ENCODE measurements at places on chromosomes 3 and 15.
A peak's percentile ranks its signal among the peaks of the same experiment; 100 is the strongest.

- DNase-seq = peak; percentile 55
Observed at GRCh38 chr3:158109804-158110657, at the start of gene RSRC1. TSS of gene RSRC1 (plus strand) at chr3:158110089. CDS start at chr3:158122105, 12,016 bp downstream.

DNA sequence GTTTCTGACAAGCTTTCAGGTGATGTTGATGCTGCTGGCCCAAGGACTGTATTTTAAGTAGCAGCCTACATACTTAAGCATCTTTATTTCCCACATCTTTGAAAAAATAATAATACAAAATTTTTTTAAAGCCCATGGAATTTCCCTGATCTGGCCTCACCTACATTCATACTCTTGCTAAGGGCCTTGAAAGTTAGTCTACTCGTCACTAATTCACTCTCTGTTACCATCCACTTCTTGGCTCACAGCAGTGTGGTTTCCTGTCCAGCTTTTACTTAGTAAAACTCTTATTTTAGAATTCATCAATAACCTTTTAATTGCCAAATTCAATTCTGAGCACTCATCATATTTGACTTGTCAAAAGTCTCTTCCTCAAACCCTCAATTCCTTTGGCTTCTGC is 59.3 kb upstream of the CRTC3 start:
- DNase-seq = no peak

GRCh38 chr3:9301091-9301490 is 51.6 kb upstream of the SRGAP3 start:
- no peak for DNase-seq

GRCh38 chr15:83753872-83754493 is 100.1 kb downstream of the ADAMTSL3 start:
- no peak for DNase-seq

- DNase-seq = peak; percentile 56
Observed at GRCh38 chr15:73346735-73347312, 21.9 kb downstream of the HCN4 start.

- no peak for DNase-seq
Observed at GRCh38 chr3:61463191-61463590, 98.2 kb upstream of the PTPRG start.

DNA sequence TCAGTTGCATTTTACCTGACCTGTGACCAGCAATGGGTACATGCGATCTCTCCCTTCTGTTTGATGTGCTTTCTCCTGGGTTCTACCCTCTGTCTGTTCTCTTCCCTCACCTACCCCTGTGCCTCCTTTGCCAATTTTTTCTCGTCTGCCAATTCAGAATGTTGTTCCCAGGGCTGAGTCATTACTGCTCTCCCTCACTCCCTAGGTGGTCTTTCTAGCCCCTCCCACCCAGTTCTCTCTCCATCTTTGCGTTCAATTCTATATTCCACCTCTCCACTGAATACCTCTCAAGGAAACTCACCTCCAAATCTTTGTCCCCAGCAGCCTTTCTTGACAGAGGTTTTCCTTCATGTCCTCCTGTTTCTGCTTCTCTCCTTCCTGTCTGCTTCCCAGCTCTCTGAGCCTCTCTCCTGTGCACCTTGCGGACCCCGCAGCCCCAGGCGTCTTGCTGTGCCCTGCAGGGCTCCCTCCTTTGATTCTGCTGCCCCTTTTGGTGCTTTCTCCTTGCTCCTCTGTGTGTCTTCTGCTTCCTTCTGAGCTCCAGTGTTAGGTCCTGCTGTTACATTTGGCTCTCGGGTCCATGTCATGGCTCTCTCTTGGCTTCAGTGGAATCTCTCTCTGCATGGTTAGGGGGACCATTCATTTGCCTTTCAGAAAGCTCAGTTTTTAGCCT is 398.2 kb upstream of the TPM1 start:
- no peak for DNase-seq

DNA sequence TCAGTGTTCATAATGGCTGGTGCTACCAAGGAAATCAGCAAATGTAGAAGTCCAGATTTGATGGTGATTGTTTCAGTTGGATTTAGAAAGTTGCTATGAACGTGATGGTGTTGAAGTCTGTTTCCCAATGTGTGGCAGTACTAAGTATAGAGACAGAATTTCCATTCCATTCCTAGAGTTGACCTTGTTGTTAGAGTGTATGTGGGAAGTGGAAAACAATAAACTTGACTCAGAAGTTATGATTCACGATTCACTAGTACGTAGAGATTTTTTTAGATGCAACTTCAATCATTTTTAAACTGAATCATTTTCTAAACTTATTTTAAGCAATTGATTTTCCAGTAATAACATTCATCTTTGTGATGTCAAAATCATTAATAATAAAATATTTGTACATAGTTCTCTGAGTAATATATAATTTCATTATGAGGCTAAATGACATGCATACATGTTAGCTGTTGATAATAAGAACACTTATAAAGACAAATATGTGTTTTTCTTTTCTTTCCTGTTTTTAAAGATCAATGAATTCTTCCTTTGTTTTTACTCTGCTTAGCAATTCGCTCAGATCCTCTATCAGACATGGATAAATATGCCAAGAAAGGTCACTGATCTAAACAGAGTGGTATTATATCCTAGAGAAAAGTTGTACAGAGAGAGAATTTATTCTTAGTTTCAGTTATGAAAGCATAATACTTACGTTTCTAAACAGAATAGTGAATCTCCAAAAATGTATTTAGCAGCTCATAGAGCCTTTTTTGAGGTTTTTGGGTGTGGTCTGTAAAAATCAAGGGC is 108.8 kb upstream of the GPR149 start:
- no peak for DNase-seq

DNA sequence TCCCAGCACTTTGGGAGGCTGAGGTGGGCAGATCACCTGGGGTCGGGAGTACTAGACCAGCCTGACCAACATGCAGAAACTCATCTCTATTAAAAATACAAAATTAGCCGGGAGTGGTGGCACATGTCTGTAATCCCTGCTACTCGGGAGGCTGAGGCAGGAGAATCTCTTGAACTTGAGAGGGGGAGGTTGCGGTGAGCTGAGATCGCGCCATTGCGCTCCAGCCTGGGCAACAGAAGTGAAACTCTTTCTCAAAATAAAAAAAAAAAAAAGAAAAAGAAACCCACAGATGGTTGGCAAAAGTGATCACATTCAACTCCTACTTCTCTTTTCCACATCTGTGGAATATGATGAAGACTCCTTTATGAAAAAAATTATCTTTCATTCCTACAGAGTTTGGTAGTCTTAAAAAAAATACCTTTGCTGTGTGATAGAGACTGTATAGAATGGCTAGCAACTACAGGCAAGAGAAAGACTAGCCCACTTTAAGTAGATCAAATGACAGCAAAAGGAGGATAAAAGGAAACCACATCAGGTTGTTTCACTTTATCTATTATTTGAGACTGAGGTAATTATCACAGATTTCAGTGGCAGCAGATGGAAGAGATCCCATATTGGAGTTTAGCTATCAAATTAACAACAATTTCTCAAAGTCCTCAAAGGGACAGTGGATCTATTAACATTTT is 172.9 kb upstream of the TSPAN3 start:
- DNase-seq = no peak

DNA sequence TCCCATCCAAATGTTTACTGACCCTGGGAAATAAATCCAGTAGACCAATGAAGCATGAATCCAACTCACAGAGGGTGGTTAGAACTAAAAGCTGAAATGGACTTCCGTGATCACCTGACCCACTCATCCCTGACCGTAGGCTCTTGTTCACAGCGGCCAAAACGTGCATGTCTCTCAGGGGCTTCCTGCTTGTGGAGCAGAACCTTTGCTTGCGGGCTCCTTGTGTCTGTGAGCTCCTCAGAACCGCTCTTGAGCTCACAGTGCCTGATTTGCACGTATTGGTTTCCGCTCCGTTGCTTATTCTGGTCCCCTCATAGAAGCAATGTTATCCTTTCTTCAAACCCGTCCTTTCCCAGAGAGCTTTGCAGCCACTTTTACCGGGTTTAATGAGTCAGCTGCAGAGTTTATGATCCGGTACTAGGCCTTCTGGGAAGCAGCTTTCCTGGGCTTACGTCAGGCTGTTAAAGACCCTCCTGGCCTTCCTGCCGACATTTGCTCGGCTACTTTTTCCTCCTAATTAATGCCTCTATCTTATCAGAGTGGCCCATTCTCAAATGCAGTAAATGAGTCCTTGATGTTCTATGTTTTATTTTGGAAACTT is 35.4 kb downstream of the LIPC start:
- DNase-seq = no peak

GRCh38 chr15:76996526-76997401 is 1.8 kb downstream of the PSTPIP1 start:
- peak; percentile 50 for DNase-seq

GRCh38 chr3:64617610-64618009 is 70.2 kb downstream of the ADAMTS9 start:
- DNase-seq = no peak

- DNase-seq = no peak
Observed at GRCh38 chr3:141114179-141114745, 63.1 kb downstream of the SPSB4 start.

DNA sequence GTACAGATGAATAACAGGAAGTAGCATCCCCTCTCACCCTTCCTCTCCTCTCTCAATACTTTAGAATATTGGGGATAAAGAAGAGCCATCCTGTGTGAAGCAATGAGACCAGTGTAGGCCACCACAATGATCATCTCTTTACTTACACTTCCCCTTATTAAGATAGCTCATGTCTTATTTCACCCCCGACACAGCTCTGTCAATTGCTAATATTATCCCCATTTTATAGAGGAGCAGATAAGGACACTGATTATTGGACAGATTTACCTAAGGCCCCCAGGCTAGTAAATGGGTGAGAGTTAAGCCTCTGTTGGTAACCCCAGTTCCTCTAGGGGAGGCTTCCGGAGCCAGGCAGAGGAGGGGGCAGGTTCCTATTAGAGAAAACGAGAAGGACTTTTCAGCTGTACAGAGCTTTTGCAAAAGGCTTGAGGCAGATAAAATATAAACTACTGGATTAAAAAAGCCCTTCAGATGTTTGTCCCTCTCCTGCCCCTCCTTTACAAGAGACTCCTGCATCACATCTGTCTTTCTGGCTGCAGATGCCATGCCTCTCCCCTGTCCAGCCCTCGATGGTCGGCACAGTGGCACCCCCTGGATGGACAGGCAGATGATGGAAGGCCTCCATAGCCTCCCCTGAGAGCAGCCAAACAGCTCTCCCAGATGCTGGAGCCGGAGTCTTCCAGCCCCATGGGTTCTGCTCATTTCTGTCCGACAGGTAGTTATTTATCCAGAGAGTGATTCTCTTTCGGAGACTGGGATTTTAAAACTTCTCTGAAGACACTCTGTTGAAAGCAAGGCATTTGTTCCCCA is 49.4 kb upstream of the LCTL start:
- no peak for DNase-seq

DNA sequence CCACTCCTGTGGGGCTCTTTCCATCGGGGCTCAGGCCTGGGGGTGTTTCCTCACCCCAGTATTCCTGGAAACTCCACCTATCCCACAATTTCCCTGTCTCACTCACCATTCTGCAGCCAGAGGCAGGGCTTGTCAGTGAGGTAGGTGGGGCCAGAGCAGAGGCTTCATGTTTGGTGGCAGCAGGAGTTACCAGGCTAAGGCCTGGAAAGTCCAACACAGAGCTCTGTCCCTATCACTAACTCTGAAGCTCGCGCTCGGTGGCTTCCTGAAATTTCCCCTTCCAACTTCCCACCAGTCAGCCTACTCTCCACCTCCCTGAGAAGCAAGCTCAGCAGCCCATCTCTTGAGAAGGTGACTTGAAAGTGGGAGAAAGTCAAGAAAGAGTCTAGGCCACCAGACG is 44.2 kb downstream of the CDC25A start:
- DNase-seq = no peak

DNA sequence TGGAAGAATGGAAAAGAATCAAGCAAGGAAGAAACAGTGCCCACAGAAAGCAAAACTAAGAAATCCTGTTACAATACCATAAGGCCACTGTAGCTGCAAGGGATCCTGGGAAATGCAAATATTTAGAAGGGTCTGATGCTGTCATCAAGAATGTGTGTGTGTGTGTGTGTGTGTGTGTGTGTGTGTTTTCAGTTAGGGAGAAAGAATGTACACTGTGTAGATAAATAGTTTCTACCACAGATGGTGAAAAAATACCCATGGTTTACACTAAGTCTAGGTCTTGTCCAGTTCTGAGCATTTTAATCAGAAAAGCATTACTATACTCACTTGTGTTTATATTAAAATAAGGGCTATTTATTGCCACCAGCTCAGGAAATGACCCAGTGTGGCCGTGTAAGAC is 355.0 kb downstream of the RBMS3 start:
- no peak for DNase-seq

- DNase-seq = no peak
Observed at GRCh38 chr15:89778861-89779260, 2.7 kb downstream of the MESP2 start.

- no peak for DNase-seq
Observed at GRCh38 chr3:83317605-83318004, 1556.2 kb upstream of the GBE1 start.

GRCh38 chr15:96687388-96688107 is 357.0 kb downstream of the NR2F2 start:
- DNase-seq = no peak

GRCh38 chr3:101381809-101382208 is 61.4 kb upstream of the IMPG2 start:
- DNase-seq = no peak

- no peak for DNase-seq
Observed at GRCh38 chr15:31228980-31229826, 97.4 kb upstream of the KLF13 start.

DNA sequence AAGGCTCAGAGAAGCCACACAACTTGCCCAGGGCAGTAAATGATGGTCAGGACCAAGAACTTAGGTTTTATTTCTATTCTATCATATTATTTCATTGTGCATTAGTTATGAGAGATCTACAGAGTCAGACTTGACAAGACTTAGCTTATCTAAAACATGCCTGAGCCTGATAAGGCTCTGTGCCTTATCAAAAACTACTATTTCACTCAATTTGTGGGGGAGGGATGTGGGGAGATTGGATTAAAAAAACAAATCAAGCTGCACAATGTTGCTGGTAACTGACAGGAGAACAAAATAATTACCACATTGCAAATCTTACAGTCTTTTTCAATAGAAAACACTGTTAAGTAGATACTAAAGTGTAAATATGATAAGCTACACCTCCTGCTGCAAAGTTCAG is 16.0 kb downstream of the HACD2 start:
- no peak for DNase-seq

DNA sequence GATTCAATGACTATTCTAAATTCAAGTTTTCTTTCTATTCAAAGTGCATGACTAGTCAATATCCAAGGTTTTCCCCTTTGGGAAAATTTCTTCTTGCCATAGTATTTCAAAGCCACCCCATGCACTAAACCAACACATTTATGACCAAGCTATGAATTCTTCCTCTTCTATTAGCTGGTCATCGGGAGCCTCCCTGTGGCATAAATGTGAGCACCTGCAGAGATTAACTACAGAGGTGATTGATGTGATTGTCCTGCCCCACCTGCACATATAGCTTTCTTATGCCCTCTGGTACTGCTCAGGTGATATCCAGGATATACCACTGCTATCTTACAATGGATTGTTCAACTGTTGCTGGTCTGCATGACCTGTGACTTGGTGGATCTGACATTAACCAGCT is 694.9 kb downstream of the ZBBX start:
- no peak for DNase-seq

- no peak for DNase-seq
Observed at GRCh38 chr15:52124270-52124880, 11.8 kb upstream of the BCL2L10 start.

Data from activated T-cell treated with anti-CD3 and anti-CD28 coated beads for 1 hour (primary cell).